ENCODE measurements at places on chromosomes 1 and 21. TPM values are rescaled to one million over a fixed set of nuclear protein-coding genes. Genes with fewer than 3 reads are reported as not detected.
A peak's percentile ranks its signal among the peaks of the same experiment; 100 is the strongest.

GRCh38 chr1:183841950-183842794 is 37.3 kb downstream of the RGL1 start:
- DNase-seq: peak; percentile 80
- no peak overlapping the region for H3K4me3 ChIP-seq
- peaks cover 2% of the 10 kb centered on the region for H3K36me3 ChIP-seq
- no peaks in the 10 kb centered on the region for H3K27me3 ChIP-seq

DNA sequence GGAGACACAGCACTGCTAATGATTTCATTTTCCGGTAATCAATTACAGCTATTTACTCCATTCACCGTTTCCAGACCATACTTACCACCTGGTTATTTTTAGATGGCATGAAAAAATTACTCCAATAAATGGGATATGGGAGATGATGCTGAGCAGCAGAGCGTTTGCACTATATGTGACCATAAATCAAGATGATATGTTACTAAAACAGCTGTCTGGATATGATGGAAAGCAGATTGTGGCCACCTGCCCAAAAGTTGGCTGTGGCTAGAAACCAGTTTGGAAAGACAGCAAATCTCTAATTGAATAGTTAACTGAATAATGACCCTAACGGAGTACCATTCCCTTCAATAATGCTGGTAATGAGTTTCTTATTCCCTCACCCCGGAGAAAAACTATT is 22.5 kb upstream of the KCTD3 start:
- no peaks in the 10 kb centered on the region for H3K36me3 ChIP-seq
- no peak overlapping the region for H3K27ac ChIP-seq
- no peaks in the 10 kb centered on the region for H3K4me1 ChIP-seq
- no peak overlapping the region for H3K4me3 ChIP-seq
- H3K27me3 ChIP-seq: peaks cover 7% of the 10 kb centered on the region

- no peaks in the 10 kb centered on the region for H3K27me3 ChIP-seq
- no peaks in the 10 kb centered on the region for H3K36me3 ChIP-seq
- H3K4me1 ChIP-seq: no peaks in the 10 kb centered on the region
- H3K27ac ChIP-seq: no peak overlapping the region
- no peak for DNase-seq
Observed at GRCh38 chr1:67937651-67938050, 104.4 kb upstream of the GNG12 start.

GRCh38 chr21:31457675-31458074 is 113.6 kb upstream of the TIAM1 start:
- H3K27me3 ChIP-seq: no peaks in the 10 kb centered on the region
- no peaks in the 10 kb centered on the region for H3K4me1 ChIP-seq
- no peak overlapping the region for H3K27ac ChIP-seq
- DNase-seq: no peak
- no peak overlapping the region for H3K4me3 ChIP-seq

CFAP74 gene
- total RNA-seq: not detected

- no peak overlapping the region for H3K27ac ChIP-seq
- no peaks in the 10 kb centered on the region for H3K36me3 ChIP-seq
- no peak for DNase-seq
- peaks cover 9% of the 10 kb centered on the region for H3K27me3 ChIP-seq
- no peaks in the 10 kb centered on the region for H3K4me1 ChIP-seq
Observed at GRCh38 chr1:44068442-44068921, 37.2 kb upstream of the SLC6A9 start.

DNA sequence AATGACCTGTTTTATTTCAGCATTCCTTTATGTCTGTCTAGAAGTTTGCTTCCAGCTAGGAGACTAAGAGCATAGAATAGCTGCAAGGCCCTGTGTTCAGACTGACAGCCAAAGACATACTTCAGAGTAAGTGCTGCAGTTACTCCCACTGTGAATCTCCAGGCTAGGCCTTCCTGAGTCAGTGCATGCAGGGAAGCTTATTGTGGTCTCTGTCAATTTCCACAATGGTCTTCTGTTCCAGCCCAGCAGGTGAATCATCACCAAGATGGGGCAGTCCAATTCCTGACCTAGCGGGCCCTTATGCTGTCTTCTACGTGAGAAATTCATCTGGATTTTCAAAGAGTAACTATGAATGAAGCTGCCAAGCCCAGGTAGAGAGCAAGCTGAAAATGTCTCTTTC is 146.3 kb upstream of the C8B start:
- H3K4me3 ChIP-seq: no peak overlapping the region
- no peaks in the 10 kb centered on the region for H3K36me3 ChIP-seq
- no peak for DNase-seq
- no peaks in the 10 kb centered on the region for H3K27me3 ChIP-seq
- H3K27ac ChIP-seq: no peak overlapping the region
- no peaks in the 10 kb centered on the region for H3K4me1 ChIP-seq

LRRC40 gene
- 20.6 TPM for total RNA-seq

GRCh38 chr1:64915381-64916274 is 50.7 kb downstream of the JAK1 start:
- no peak overlapping the region for H3K4me3 ChIP-seq
- no peaks in the 10 kb centered on the region for H3K27me3 ChIP-seq
- peak overlapping the region; percentile 86 for H3K27ac ChIP-seq
- peak; percentile 77 for DNase-seq
- H3K36me3 ChIP-seq: no peaks in the 10 kb centered on the region

- H3K27me3 ChIP-seq: no peaks in the 10 kb centered on the region
- H3K4me1 ChIP-seq: peaks cover 24% of the 10 kb centered on the region
- H3K27ac ChIP-seq: peak overlapping the region; percentile 15
- no peak overlapping the region for H3K4me3 ChIP-seq
- DNase-seq: peak; percentile 42
Observed at GRCh38 chr21:45534636-45535331, 7.5 kb downstream of the SLC19A1 start.

- no peaks in the 10 kb centered on the region for H3K27me3 ChIP-seq
- H3K36me3 ChIP-seq: no peaks in the 10 kb centered on the region
- H3K4me3 ChIP-seq: no peak overlapping the region
Observed at GRCh38 chr1:165452336-165453130, 7.6 kb upstream of the RXRG start.

GRCh38 chr1:2098839-2099785 is 48.9 kb downstream of the PRKCZ start:
- H3K36me3 ChIP-seq: no peaks in the 10 kb centered on the region
- no peak overlapping the region for H3K27ac ChIP-seq
- no peaks in the 10 kb centered on the region for H3K4me1 ChIP-seq
- no peak overlapping the region for H3K4me3 ChIP-seq
- no peaks in the 10 kb centered on the region for H3K27me3 ChIP-seq

RIPPLY3 gene
- total RNA-seq: not detected

DNA sequence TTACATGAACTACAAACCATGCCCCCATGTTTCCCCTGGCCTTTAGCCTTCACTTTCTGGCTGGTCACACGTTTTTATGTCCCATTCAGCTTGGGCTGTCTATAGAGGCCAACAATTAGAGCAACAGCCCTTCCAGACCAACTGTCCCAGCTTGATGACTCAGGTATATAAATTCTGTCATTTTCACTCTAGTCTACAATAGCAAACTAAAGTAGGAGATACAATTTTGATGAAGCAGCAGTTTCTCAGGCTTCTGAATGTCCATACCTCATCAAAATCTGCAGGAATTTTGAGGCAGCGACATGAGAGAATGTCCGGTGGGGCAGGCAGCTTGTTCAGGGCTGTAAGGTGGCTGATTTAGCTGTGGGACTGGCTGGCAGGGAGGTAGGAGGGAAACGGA is 45.6 kb upstream of the VAV3 start:
- DNase-seq: no peak
- H3K27ac ChIP-seq: no peak overlapping the region
- H3K4me1 ChIP-seq: no peaks in the 10 kb centered on the region
- no peak overlapping the region for H3K4me3 ChIP-seq
- H3K27me3 ChIP-seq: no peaks in the 10 kb centered on the region

ATP1A4 gene
- not detected for total RNA-seq

WNT2B gene
- 3.6 TPM for total RNA-seq

LORICRIN gene
- total RNA-seq: not detected

FHAD1 gene
- 0.51 TPM for total RNA-seq

WDR64 gene
- total RNA-seq: not detected

DNA sequence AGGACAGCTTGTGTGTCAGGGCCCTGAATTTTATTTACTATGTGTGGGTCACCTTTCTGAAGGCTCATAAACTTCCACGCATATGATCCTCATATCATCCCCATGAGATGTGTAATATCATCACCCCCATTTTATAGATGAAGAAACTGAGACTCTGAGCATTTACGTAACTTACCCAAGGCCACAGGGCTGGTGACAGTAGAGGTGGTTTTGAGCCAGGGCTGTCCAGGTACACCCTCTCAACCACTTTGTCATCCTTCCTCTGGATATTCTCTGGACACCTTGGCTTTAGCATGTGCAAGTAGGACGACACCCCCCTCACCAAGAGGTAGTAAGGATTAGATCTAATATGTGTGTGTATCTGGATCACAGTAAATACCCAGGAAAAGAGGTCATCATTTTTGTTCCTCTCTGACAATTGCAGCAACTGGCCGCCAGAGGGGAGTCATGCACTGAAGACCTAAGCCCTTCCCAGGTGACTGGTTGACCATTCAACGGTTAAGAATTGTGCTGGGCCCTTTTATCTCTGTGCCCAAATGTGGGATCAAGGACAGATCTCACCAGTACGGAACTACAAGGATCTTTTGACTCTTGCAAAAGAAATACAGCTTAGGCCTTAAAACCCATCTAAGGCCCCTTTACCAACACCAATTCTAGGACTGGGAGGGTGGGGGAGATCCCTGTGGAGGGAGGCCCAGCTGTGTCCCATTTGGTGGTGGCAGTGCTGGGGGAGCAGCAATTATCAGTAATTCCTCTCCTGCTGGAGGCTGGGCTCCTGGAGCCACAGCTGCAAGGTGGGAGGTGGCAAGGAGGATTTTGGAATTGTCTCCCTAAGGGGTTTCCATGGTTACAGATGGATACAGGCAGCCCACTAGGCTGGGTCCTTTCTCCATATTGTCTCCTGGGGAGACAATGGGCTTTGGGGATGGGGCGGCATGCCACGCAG is 13.7 kb upstream of the E2F2 start:
- peak; percentile 77 for DNase-seq
- no peak overlapping the region for H3K4me3 ChIP-seq
- no peaks in the 10 kb centered on the region for H3K27me3 ChIP-seq
- H3K27ac ChIP-seq: no peak overlapping the region
- H3K4me1 ChIP-seq: peaks cover 12% of the 10 kb centered on the region
- no peaks in the 10 kb centered on the region for H3K36me3 ChIP-seq

CELA2A gene
- total RNA-seq: not detected

- DNase-seq: no peak
- H3K27me3 ChIP-seq: no peaks in the 10 kb centered on the region
- no peak overlapping the region for H3K4me3 ChIP-seq
- H3K36me3 ChIP-seq: no peaks in the 10 kb centered on the region
- no peak overlapping the region for H3K27ac ChIP-seq
Observed at GRCh38 chr21:20721151-20721550, 277.1 kb upstream of the NCAM2 start.

GRCh38 chr21:35075546-35075945 is 26.4 kb upstream of the RUNX1 start:
- H3K4me3 ChIP-seq: no peak overlapping the region
- H3K4me1 ChIP-seq: peaks cover 10% of the 10 kb centered on the region
- H3K27ac ChIP-seq: no peak overlapping the region
- no peaks in the 10 kb centered on the region for H3K36me3 ChIP-seq
- peak; percentile 42 for DNase-seq

NTNG1 gene
- not detected for total RNA-seq

GRCh38 chr1:156696755-156697154 is 8.6 kb downstream of the CRABP2 start:
- H3K4me3 ChIP-seq: no peak overlapping the region
- no peaks in the 10 kb centered on the region for H3K36me3 ChIP-seq
- H3K27me3 ChIP-seq: peaks cover 12% of the 10 kb centered on the region
- DNase-seq: no peak

DNA sequence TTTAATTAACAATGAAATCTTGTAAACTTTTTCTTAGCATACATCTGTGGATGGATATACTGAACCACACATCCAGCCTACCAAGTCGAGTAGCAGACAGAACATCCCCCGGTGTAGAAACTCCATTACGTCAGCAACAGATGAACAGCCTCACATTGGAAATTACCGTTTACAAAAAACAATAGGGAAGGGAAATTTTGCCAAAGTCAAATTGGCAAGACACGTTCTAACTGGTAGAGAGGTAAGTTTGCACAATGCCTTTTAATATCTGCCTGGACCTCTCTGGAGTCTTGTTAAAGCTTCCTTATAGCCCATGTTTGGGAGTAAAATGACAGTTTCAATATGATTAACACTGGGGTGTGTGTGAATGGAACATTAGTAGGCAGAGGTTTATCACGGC is 51.4 kb downstream of the MARK1 start:
- no peaks in the 10 kb centered on the region for H3K27me3 ChIP-seq
- no peak overlapping the region for H3K27ac ChIP-seq

TSPAN2 gene
- total RNA-seq: 5.0 TPM

SGIP1 gene
- total RNA-seq: 68.9 TPM

CCDC185 gene
- total RNA-seq: not detected

GRCh38 chr21:40681164-40681859 is 165.6 kb downstream of the DSCAM start:
- H3K27ac ChIP-seq: no peak overlapping the region
- no peak for DNase-seq
- no peaks in the 10 kb centered on the region for H3K27me3 ChIP-seq
- H3K4me1 ChIP-seq: no peaks in the 10 kb centered on the region

LAMC2 gene
- 4.0 TPM for total RNA-seq

FCRL4 gene
- total RNA-seq: not detected

PCAT6 gene
- total RNA-seq: 1.7 TPM

ANGPTL1 gene
- total RNA-seq: not detected

ZNF669 gene
- 7.8 TPM for total RNA-seq

GRCh38 chr1:221892301-221892830 is 150.5 kb upstream of the DUSP10 start:
- DNase-seq: no peak
- H3K4me1 ChIP-seq: no peaks in the 10 kb centered on the region
- no peak overlapping the region for H3K27ac ChIP-seq
- peaks cover 8% of the 10 kb centered on the region for H3K27me3 ChIP-seq
- no peak overlapping the region for H3K4me3 ChIP-seq

- H3K4me1 ChIP-seq: peaks cover 18% of the 10 kb centered on the region
- H3K27me3 ChIP-seq: no peaks in the 10 kb centered on the region
- no peak for DNase-seq
- no peak overlapping the region for H3K27ac ChIP-seq
- H3K36me3 ChIP-seq: no peaks in the 10 kb centered on the region
- H3K4me3 ChIP-seq: no peak overlapping the region
Observed at GRCh38 chr1:246302251-246302625, 204.8 kb downstream of the SMYD3 start.

DNA sequence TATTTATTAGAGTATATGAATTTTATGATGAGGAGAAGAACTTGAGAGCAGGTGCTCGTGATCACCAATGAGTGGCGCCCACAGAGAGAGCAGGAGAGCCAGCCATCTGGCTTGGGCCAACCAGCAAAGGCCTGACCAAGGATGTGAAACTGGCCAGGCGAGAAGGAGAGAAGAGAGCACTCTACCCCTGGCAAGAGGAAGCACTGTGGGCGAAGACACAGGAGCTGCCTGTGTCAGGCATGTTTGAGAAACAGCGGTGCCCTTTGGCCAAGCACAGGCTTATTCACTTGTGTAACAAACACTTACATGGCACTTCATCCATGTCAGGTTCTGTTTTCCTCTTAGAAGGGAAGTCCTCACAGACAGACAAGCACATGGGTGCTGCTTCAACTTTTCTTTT is 4.2 kb upstream of the SIPA1L2 start:
- H3K27me3 ChIP-seq: no peaks in the 10 kb centered on the region
- no peaks in the 10 kb centered on the region for H3K36me3 ChIP-seq
- peaks cover 8% of the 10 kb centered on the region for H3K4me1 ChIP-seq
- no peak for DNase-seq
- no peak overlapping the region for H3K27ac ChIP-seq
